ENCODE measurements at places on chromosomes 16 and 17.

DNA sequence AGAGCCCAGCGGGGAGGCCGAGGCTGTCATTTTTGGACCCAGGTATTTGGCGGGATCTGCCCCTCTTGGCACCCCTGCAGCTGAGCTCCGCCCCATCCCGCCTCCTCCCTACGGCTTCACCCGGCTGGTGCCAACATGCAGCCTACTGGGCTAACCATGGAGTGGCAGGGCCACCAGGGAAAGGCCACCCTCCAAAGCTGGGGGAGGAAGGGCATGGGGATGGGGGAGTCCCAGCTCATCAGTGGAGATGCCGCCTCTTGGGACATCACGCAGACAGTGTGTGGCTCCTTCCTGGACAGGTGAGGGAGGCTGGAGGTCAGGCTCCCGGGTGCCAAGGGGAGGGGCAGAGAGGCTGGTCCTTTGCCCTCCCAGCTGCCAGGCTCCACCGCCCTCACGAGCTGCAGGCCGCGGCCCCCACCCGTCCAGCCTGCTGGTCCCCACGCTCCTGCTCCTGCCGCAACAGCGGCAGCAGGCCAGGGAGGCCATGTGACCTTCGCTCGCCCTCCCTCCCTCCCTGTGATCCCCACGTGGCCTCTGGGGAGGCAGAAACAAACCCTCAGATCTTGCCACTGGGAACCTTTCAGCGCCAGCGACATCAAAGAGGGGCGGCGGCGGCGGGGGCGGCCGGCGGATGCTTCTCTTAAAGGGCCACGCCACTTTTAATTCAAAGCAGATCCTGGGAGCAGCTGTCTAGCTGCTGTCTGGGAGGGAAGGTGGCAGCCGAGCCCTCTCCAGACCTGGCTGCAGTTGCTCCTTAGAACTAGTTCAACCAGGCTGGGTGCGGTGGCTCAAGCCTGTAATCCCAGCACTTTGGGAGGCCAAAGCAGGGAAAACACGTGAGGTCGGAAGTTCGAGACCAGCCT is 6.8 kb upstream of the NOTUM start:
- peak; percentile 84 for DNase-seq

GRCh38 chr16:68088130-68088972 is 3.2 kb downstream of the NFATC3 start:
- no peak for DNase-seq

DNA sequence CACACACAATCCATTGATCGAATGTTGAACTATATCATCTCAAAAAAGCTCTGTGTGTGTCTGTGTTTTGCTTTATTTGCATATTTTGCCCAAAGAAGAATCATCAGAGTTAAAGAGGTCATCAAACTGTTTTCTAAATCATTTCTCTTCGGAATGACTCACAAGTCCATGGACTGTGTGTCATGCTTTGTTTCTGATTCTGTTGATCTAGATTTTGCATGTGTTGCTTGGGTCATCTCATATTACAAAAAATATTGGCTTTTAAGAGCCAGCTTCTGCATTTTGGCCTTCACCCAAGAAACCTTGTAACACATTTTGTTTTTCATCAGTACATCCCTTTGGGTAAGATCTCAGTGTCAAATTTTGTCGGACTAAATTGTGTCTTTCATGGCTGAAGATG is 471.2 kb upstream of the HSBP1 start:
- no peak for DNase-seq

DNA sequence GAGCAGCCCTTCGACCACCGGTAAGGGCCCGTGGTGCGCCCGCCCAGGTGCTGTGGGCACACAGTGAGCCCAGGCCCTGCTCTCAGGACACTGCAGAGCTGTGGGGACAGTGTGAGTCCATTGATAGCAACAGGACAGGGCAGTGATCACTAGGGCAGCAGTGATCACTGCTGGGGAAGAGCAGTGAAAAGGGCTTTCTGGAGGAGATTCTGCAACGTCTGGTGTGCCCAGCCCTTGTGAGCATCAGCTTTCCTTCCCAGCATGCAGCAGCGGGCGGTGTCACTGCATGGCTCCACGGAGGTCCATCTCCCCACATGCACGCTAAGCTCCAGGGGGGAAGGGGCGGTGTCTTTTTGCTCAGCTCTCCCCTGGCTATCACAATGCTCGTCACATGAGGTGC is 32.1 kb downstream of the MAP1LC3B start:
- DNase-seq = peak; percentile 22
